ENCODE measurements at places on chromosomes 12 and 14. TPM values are rescaled to one million over a fixed set of nuclear protein-coding genes. Genes with fewer than 3 reads are reported as not detected.

The FLRT2 gene
- 6.4 TPM for total RNA-seq

The TSPAN19 gene
- under 0.01 TPM for total RNA-seq

The STAC3 gene
- not detected for total RNA-seq

The ERP27 gene
- not detected for total RNA-seq

The AMN gene
- 0.15 TPM for total RNA-seq

The SOAT2 gene
- not detected for total RNA-seq

The OR6C3 gene
- not detected for total RNA-seq

The PMCH gene
- total RNA-seq: not detected

The NID2 gene
- total RNA-seq: 315 TPM

The TRIM9 gene
- 0.50 TPM for total RNA-seq

The KRT77 gene
- not detected for total RNA-seq

The GUCY2C gene
- total RNA-seq: not detected

The MYH7 gene
- not detected for total RNA-seq

The LBHD2 gene
- not detected for total RNA-seq

The PIP4K2C gene
- 17.0 TPM for total RNA-seq

The GPR132 gene
- total RNA-seq: 0.33 TPM

The FRS2 gene
- total RNA-seq: 51.6 TPM

The ARMH4 gene
- total RNA-seq: 5.5 TPM

The RAB15 gene
- total RNA-seq: 4.1 TPM

The SLC7A7 gene
- total RNA-seq: 7.1 TPM

The KRT5 gene
- total RNA-seq: 6.7 TPM

The LIN7A gene
- 19.7 TPM for total RNA-seq

The PTPRB gene
- total RNA-seq: 0.73 TPM

The CACNB3 gene
- total RNA-seq: 41.6 TPM

The GYS2 gene
- total RNA-seq: not detected
